CD4-positive, alpha-beta T cell treated with Interleukin-21 for 1 hour (primary cell): ENCODE measurements at places on chromosomes 11 and 22.

DNA sequence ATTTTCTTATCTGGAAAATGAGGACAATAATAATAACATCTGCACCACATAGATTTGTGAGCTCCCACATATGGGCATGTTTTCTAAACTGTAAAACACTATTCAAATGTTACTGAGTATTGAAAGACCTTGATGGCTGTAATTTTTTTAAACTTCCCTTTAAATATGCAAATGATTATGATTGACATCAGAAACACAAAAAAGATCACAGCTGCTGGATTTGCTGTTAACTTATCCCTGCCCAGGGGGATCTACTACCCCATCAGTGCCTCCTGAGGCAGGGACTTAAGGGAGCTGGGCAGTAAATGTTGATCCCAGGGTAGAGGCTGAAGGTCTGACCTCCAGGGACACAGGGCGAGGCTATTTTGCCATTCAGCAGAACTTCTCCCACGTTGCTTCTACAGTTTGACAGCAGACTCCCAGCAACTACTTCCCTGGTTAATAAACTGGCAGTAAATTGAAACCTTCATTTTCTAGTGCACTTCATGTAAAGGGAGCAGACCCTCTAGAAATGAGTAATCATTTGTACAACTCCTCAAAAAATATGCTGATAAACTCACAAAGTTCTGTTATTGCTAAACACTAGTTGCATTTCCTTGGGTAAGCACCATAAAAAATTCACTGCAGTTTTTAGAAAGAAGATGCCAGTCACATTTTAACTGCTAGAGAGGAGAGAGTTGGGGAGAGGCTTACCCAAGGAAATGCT lies 20.3 kb downstream of the TMPRSS5 start:
- DNase-seq: no peak

DNA sequence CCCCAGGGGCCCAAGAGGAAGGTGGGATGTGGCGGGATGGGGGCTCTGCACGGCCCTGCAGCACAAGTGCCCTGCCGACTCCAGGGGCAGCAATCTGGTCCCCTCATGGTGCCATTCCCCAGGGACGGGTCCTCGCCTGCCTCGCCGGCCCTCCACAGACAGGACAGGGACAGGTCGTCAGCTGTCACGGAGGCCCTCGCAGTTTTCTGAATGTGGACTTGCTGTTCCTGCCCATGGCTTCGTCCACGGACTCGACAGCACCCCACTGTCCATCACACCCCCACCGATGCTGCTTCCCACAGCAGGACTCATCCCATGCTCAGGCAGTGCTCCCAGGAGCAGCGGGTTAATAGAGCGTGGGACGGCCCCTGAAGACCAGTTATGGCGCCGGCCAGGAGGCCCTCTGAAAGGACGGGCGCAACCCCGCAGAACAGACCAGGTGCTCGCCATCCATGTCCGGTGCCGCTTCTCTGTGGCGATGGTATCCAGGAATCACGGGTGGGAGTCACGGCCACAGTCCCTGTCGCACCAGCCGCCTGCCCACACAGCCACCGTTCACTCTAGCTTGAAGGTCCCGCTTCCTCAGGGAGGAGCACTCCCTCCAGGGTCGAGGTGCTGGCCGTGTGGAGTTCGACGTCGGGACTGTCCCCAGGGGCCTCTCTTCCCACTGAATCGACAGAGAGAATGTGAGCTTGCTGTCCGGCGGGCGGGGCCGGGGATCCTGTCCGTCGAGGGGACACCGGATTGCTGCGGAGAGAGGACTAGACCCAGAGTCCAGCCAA lies 18.5 kb upstream of the MUC2 start:
- no peak for DNase-seq

DNA sequence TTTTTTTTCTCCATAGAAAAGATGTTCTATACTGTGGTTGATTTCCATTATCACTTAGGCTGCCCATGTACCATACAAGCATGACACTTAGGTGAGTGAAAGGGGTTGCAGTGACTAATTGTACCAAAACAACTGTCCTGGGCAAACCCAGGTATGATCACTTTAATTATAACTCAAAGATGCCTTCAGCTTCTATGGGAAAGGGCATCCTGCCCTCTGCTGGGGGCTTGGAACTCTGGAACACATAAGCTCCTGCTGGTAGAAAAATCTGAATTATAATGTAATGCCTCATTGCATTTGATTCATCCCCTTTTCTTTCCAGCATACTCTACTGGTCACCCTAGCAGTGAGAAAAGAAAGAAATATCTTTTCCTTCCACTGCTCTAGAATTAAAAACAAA lies 206.3 kb downstream of the DDX10 start:
- peak; percentile 19 for DNase-seq

GRCh38 chr11:83174008-83174407 lies 17.1 kb downstream of the PCF11 start:
- no peak for DNase-seq

GRCh38 chr11:69245041-69245440 lies 48.9 kb upstream of the MYEOV start:
- DNase-seq: no peak

DNA sequence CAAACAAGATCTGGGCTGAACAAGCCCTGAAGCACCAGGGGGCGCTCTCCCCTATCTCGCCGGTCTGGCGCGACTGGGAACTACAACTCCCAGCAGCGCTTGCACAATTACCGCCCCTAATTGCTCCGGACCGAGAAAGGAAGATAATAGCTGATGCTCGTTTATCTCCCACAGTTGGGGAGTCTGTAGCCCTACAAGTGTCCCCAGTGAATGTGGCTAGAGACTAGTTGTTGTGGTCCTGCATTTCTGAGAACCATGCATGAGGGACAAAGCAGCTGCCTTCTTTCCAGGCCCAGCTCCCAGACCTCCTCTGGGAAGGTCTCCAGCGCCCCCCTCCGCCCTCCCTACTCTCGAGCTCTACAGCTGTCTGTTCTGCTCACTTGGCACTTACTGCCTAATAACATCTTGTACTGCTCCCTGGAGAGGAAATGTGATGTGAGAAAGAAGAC lies 34.4 kb downstream of the NRXN2 start:
- DNase-seq: peak; percentile 90

- no peak for DNase-seq
These were observed 40.0 kb downstream of the DUSP8 start for GRCh38 chr11:1532014-1532586.

GRCh38 chr22:39731881-39732555 lies 161.5 kb downstream of the CACNA1I start:
- DNase-seq: no peak

DNA sequence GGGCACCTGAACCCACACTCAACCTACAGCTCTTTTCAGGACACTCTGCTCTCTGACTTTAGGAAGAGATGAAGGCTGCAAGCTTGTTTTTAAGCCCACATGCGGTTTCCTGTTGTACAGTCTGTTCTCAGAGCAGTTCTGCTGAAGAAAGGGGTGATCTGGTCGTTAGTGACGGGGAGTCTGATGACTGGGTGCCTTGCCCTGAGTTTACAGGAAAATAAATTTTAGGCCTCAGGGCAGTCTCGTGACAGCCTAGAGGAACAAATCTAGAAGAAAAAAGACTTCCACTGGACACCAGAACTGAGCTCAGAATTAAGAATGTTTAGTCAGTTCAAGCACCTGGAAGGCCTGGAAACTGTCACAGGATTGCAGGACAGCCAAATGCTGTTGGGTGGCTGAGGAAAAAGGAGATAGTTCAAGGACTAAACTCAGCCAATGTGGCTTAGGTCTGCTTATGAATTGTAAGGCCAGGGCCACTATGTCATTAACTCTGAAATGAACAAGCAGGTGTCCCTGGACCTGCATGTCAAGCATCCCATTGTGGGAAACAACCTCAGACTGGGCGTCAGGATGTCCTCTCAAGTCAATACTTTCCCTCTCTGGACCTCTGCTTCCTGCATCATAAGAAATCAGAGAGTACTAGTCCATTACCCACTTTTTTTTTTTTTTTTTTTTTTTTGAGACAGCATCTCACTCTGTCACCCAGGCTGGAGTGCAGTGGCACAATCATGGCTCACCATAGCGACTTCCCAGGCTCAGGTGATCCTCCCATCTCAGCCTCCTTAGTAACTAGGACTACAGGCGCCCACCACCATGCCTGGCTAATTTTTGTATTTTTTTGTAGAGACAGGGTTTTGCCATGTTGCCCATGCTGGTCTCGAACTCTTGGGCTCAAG lies 5.7 kb downstream of the PIK3IP1 start:
- DNase-seq: peak; percentile 84

DNA sequence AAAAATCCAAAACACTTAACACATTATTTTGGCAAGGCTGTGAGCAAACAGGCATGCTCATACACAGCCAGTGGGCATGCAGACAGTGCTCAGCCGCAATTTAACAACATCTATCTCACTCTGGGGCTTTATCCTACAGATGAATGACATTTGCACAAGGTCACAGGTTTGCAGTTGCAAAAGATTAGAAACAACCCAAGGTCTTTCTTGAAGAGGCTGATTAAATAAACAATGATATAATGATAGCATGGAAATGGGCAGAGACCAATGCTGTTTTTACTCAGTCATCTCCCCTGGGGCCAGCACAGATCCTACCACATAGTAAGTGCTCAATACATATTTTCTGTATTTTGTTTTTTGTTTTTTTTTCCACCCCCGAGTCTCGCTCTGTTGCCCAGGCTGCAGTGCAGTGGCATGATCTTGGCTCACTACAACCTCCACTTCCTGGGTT lies 9.4 kb downstream of the A4GALT start:
- no peak for DNase-seq
